ENCODE measurements at places on chromosomes 4 and X.

GRCh38 chr4:124810827-124811226 lies 98.3 kb upstream of the ANKRD50 start:
- H3K4me1 ChIP-seq = no peaks in the 10 kb centered on the region
- no peak overlapping the region for H3K4me3 ChIP-seq
- no peaks in the 10 kb centered on the region for H3K27me3 ChIP-seq
- no peak overlapping the region for H3K27ac ChIP-seq
- H3K36me3 ChIP-seq = no peaks in the 10 kb centered on the region

- no peaks in the 10 kb centered on the region for H3K27me3 ChIP-seq
- no peaks in the 10 kb centered on the region for H3K36me3 ChIP-seq
- H3K27ac ChIP-seq = no peak overlapping the region
Observed at GRCh38 chr4:116055857-116056827, 942.7 kb upstream of the NDST4 start.

DNA sequence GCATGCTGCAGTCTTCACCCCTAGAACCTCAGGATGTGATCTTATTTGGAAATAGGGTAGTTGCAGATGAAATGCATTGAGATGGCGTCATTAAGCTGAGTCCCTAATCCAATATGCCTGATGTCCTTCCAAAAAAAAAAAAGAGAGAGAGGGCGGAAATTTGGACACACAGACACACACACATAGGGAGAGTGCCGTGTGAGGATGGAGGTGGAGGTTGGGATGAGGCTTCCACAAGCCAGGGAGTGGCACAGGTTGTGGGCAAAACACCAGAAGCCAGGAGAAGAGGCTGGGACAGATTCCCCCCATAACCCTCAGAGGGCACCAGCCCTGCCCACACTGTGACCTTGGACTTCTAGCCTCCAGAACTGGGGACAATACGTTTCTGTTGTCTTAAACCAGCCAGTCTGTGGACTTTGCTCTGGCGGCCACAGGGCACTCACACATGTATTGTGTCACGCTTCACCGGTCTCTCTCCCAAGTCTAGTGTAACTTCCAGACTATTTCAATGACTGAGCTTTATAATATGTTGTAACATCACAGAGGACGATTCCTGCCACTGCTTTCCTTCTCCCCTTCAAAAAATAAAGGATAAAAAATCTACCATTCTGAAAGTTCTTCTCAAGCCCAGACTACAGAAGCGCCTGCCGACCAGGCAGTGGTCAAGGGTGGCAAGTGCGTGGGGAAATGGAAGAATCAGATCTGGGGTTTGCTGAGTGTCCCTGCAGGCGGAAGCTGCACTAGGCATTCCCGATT lies 35.8 kb upstream of the MAN2B2 start:
- no peaks in the 10 kb centered on the region for H3K27me3 ChIP-seq
- peak overlapping the region; percentile 28 for H3K27ac ChIP-seq
- H3K4me1 ChIP-seq = peaks cover 28% of the 10 kb centered on the region
- no peaks in the 10 kb centered on the region for H3K36me3 ChIP-seq
- H3K4me3 ChIP-seq = 0 out of 2 replicates have a peak overlapping the region, but pooled peaks have one; percentile 6

- no peak overlapping the region for H3K4me3 ChIP-seq
- no peaks in the 10 kb centered on the region for H3K27me3 ChIP-seq
- H3K27ac ChIP-seq = no peak overlapping the region
- no peaks in the 10 kb centered on the region for H3K4me1 ChIP-seq
Observed at GRCh38 chr4:114323841-114324240, 274.8 kb upstream of the UGT8 start.

DNA sequence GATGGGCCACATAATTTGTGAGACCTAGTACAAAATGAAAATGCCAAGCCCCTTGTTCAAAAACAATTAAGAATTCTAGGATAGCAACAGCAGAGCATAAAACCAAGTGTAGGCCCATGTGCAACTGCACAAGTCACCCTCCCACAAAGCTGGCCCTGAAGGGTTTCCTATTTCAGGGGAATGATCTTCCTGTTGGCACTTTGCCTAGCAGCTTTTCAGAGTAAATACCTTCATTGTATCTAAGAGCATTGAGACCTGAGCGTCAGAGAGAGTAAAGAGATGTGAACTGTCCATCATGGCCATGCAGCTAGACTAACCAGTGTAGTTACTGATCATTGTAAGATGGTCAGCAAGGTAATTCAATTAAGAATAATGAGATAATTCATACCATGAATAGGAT lies 113.6 kb downstream of the CNKSR2 start:
- no peak overlapping the region for H3K27ac ChIP-seq
- H3K27me3 ChIP-seq = no peaks in the 10 kb centered on the region
- H3K4me3 ChIP-seq = no peak overlapping the region
- H3K36me3 ChIP-seq = no peaks in the 10 kb centered on the region
- peak; percentile 3 for DNase-seq
- no peaks in the 10 kb centered on the region for H3K4me1 ChIP-seq

- peaks cover 28% of the 10 kb centered on the region for H3K4me1 ChIP-seq
- H3K4me3 ChIP-seq = peak overlapping the region; percentile 45
- no peaks in the 10 kb centered on the region for H3K27me3 ChIP-seq
- DNase-seq = peak; percentile 76
Observed at GRCh38 chrX:48891402-48892288, 5.9 kb downstream of the TIMM17B start.

DNA sequence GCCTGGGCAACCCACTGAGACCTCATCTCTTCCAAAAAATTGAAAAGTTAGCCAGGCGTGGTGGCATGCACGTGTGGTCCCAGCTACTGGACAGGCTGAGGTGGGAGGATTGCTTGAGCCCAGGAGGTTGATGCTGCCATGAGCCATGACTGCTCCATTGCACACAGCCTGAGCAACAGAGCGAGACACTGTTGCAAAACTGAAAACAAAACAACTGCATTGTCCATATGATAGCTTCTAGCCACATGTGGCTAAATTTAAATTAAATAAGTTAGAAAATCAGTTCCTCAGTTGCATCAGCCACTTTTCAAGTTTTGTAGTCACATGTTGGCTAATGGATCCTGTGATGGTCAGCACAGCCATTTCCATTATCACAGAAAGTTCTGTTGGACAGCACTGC lies 67.9 kb downstream of the GAB1 start:
- H3K27ac ChIP-seq = no peak overlapping the region
- DNase-seq = no peak
- H3K4me3 ChIP-seq = no peak overlapping the region
- H3K36me3 ChIP-seq = no peaks in the 10 kb centered on the region
- no peaks in the 10 kb centered on the region for H3K27me3 ChIP-seq

GRCh38 chrX:4547213-4547836 lies 833.9 kb upstream of the PRKX start:
- no peak overlapping the region for H3K27ac ChIP-seq
- peak; percentile 8 for DNase-seq
- H3K4me1 ChIP-seq = no peaks in the 10 kb centered on the region
- H3K4me3 ChIP-seq = no peak overlapping the region

DNA sequence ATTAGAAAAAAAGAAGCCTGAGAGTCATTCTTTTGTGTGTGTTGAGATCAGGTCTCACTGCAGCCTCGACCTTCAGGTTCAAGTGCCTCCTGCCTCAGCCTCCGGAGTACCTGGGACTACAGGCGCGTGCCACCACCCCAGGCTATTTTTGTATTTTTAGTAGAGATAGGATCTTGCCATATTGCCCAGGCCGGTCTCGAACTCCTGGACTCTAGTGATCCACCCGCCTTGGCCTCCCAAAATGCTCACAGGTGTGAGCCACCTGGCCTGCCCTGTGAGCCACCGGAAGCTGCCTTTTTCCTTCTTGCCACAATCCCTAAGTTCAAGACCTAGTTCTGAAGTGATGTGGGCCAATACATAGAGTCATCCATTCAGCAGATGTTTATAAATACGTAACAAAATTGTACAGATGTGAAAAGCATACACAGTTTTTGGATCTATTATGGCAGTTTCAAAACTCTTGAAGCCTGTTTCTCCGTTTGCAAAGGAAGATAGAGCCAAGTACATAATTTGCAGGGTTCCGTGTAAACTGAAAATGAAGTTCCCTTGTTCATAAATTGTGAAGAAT lies 536 bp upstream of the CTSO start:
- H3K27me3 ChIP-seq = no peaks in the 10 kb centered on the region
- H3K36me3 ChIP-seq = no peaks in the 10 kb centered on the region
- H3K4me3 ChIP-seq = peak overlapping the region; percentile 55
- H3K27ac ChIP-seq = no peak overlapping the region
- DNase-seq = no peak

DNA sequence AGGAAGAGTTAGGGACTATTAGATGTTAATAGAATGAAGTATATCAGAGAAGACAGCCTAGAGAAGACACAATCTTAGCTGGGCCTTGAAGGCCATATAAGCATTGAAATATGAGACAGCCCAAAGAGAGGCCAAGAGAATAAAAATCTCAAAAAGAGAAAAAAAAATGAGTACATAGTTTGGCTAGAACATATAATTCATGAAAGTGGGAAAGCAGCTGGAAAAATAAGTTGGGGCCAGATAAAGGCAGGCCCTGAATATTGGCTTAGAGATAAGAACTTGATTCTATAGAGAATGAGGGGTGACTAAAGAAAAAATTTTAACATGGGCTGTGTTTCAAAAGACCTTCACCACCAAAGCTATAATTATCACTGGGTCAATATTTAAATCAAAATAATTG lies 7.4 kb upstream of the UTP3 start:
- no peak for DNase-seq
- H3K27me3 ChIP-seq = no peaks in the 10 kb centered on the region
- H3K27ac ChIP-seq = no peak overlapping the region
- no peak overlapping the region for H3K4me3 ChIP-seq
- H3K36me3 ChIP-seq = no peaks in the 10 kb centered on the region

DNA sequence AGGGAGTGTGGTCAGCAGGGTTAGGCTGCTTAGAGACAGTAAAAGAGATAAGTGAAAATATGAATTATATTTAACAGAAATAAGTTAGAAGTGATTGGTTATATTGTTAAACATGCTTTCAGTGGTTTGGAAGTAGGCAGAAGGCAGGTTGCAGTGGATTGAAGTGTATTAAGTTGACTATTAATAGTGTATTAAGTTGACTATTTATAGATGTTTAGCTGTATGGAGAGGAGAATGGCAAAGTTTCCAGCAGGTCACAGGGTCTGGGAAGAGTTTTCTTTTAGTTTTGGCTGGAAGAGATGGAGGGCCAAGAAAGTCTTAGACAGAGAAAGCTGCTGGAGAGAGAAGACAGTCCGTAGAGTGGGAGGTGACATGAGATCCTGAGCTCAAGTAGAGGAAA lies 7.9 kb downstream of the SMIM20 start:
- no peak for DNase-seq
- no peak overlapping the region for H3K27ac ChIP-seq
- H3K27me3 ChIP-seq = no peaks in the 10 kb centered on the region
- peaks cover 50% of the 10 kb centered on the region for H3K4me1 ChIP-seq
- H3K36me3 ChIP-seq = peaks cover 3% of the 10 kb centered on the region

DNA sequence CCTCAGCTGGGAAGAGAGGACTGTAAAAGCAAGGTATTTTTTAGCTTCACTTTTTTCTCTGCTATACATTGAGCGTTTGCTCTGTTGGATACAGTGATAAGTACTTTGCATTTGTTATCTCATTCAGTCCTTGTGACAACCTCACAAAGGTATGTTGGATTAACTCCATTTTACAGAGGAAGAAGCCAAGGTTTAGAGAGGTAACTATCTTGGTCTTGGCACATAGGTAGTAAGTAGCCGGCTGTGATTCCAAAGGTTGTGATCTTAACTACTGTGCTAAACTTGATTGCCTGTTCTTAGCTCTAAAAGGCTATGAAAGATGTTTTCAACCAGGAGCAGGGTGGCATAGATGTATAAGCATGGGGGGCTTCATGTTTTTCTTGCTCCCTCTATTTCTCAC lies 134.4 kb downstream of the POLA1 start:
- H3K36me3 ChIP-seq = peaks cover 2% of the 10 kb centered on the region
- DNase-seq = no peak
- H3K27ac ChIP-seq = no peak overlapping the region
- no peaks in the 10 kb centered on the region for H3K4me1 ChIP-seq
- no peaks in the 10 kb centered on the region for H3K27me3 ChIP-seq

- no peak overlapping the region for H3K4me3 ChIP-seq
- H3K27me3 ChIP-seq = no peaks in the 10 kb centered on the region
Observed at GRCh38 chr4:74962584-74962983, 29.7 kb downstream of the PARM1 start.

- no peaks in the 10 kb centered on the region for H3K4me1 ChIP-seq
- no peak overlapping the region for H3K4me3 ChIP-seq
- no peak overlapping the region for H3K27ac ChIP-seq
- no peaks in the 10 kb centered on the region for H3K27me3 ChIP-seq
- DNase-seq = no peak
Observed at GRCh38 chr4:20030108-20030507, 221.6 kb upstream of the SLIT2 start.

- H3K27me3 ChIP-seq = no peaks in the 10 kb centered on the region
- no peaks in the 10 kb centered on the region for H3K4me1 ChIP-seq
- H3K4me3 ChIP-seq = no peak overlapping the region
- no peak overlapping the region for H3K27ac ChIP-seq
Observed at GRCh38 chrX:28773807-28774206, 186.6 kb downstream of the IL1RAPL1 start.

- no peaks in the 10 kb centered on the region for H3K36me3 ChIP-seq
- H3K4me1 ChIP-seq = no peaks in the 10 kb centered on the region
- no peak overlapping the region for H3K4me3 ChIP-seq
- no peak for DNase-seq
- H3K27ac ChIP-seq = no peak overlapping the region
- no peaks in the 10 kb centered on the region for H3K27me3 ChIP-seq
Observed at GRCh38 chrX:17563515-17563914, 173.8 kb upstream of the SCML1 start.

- no peak overlapping the region for H3K27ac ChIP-seq
- no peaks in the 10 kb centered on the region for H3K36me3 ChIP-seq
- no peaks in the 10 kb centered on the region for H3K4me1 ChIP-seq
Observed at GRCh38 chr4:182219411-182220056, 23.7 kb upstream of the TENM3 start.

DNA sequence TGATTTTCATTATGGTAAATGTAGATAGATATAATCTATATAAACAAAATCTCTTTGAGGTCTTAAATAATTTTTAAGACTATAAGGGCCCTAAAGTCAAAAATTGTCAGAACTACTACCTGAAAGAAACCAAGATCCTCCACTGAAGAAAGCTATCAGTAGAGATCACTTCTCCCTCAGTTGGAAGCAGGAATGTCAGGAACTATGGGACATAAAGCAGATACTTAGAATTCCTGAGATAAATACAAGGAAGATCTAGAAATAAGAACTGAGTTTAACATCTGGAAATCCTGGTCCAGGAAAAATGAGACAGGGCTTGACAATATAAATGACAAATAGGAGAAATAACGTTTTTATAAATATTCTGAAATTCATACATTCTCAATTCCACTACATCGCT lies 97.2 kb downstream of the ADAMTS3 start:
- no peaks in the 10 kb centered on the region for H3K27me3 ChIP-seq
- H3K36me3 ChIP-seq = no peaks in the 10 kb centered on the region
- H3K27ac ChIP-seq = no peak overlapping the region
- no peaks in the 10 kb centered on the region for H3K4me1 ChIP-seq
- H3K4me3 ChIP-seq = no peak overlapping the region

GRCh38 chr4:181671672-181672071 lies 571.5 kb upstream of the TENM3 start:
- DNase-seq = no peak
- H3K4me1 ChIP-seq = no peaks in the 10 kb centered on the region
- H3K27ac ChIP-seq = no peak overlapping the region
- H3K27me3 ChIP-seq = no peaks in the 10 kb centered on the region

- no peak for DNase-seq
- no peaks in the 10 kb centered on the region for H3K4me1 ChIP-seq
- H3K4me3 ChIP-seq = no peak overlapping the region
- H3K27me3 ChIP-seq = no peaks in the 10 kb centered on the region
- H3K36me3 ChIP-seq = no peaks in the 10 kb centered on the region
- no peak overlapping the region for H3K27ac ChIP-seq
Observed at GRCh38 chrX:14997271-14997670, 124.0 kb downstream of the MOSPD2 start.

- H3K36me3 ChIP-seq = no peaks in the 10 kb centered on the region
- no peak overlapping the region for H3K4me3 ChIP-seq
- no peaks in the 10 kb centered on the region for H3K27me3 ChIP-seq
- no peak overlapping the region for H3K27ac ChIP-seq
- no peaks in the 10 kb centered on the region for H3K4me1 ChIP-seq
Observed at GRCh38 chr4:12286351-12286750, 857.7 kb upstream of the HS3ST1 start.
